ENCODE measurements at places on chromosomes 13 and 19. TPM values are rescaled to one million over a fixed set of nuclear protein-coding genes. Genes with fewer than 3 reads are reported as not detected.

GRIN3B gene
- under 0.01 TPM for total RNA-seq

JUND gene
- 98.9 TPM for total RNA-seq

IL4I1 gene
- total RNA-seq: not detected

TMC4 gene
- 0.36 TPM for total RNA-seq

TBC1D17 gene
- 7.7 TPM for total RNA-seq

KLK2 gene
- not detected for total RNA-seq

SIGLEC10 gene
- total RNA-seq: not detected

FGF22 gene
- total RNA-seq: not detected

ZNF211 gene
- total RNA-seq: 9.0 TPM

ZNF534 gene
- not detected for total RNA-seq

PTGER1 gene
- total RNA-seq: 0.31 TPM

IFNL1 gene
- not detected for total RNA-seq

CD33 gene
- not detected for total RNA-seq

IQCN gene
- total RNA-seq: 0.31 TPM

ZNF773 gene
- 21.1 TPM for total RNA-seq

MYO1F gene
- total RNA-seq: 0.15 TPM

TNNI3 gene
- 1.00 TPM for total RNA-seq

PINLYP gene
- total RNA-seq: 5.5 TPM

IRF2BP1 gene
- total RNA-seq: 23.6 TPM

RXFP2 gene
- not detected for total RNA-seq

CEACAM6 gene
- not detected for total RNA-seq

ZNF155 gene
- 5.8 TPM for total RNA-seq

DCLK1 gene
- 91.6 TPM for total RNA-seq

CD37 gene
- not detected for total RNA-seq

C1QTNF9B gene
- total RNA-seq: not detected

ZNF581 gene
- 10.7 TPM for total RNA-seq

FPR1 gene
- total RNA-seq: not detected

RAB4B gene
- 12.2 TPM for total RNA-seq

SLC25A41 gene
- total RNA-seq: not detected

PALM3 gene
- total RNA-seq: under 0.01 TPM

ELAVL1 gene
- 25.1 TPM for total RNA-seq

CCDC169 gene
- 6.5 TPM for total RNA-seq

SLC6A16 gene
- total RNA-seq: 1.5 TPM

LATS2 gene
- total RNA-seq: 18.6 TPM

CFAP97D2 gene
- not detected for total RNA-seq

SMAD9 gene
- total RNA-seq: 1.1 TPM

ZNF724 gene
- total RNA-seq: 10.5 TPM

MLLT1 gene
- 8.4 TPM for total RNA-seq

MCF2L gene
- total RNA-seq: 382 TPM

KCTD15 gene
- total RNA-seq: 78.9 TPM

FDX2 gene
- 16.0 TPM for total RNA-seq

FUT3 gene
- total RNA-seq: not detected

WTIP gene
- total RNA-seq: 5.9 TPM

All from melanocyte of skin (primary cell).